ENCODE measurements at places on chromosomes 4 and X. TPM values are rescaled to one million over a fixed set of nuclear protein-coding genes. Genes with fewer than 3 reads are reported as not detected.
A peak's percentile ranks its signal among the peaks of the same experiment; 100 is the strongest.

GRCh38 chr4:108834835-108835384, 72.1 kb upstream of the ETNPPL start:
- DNase-seq: peak; percentile 74

DNA sequence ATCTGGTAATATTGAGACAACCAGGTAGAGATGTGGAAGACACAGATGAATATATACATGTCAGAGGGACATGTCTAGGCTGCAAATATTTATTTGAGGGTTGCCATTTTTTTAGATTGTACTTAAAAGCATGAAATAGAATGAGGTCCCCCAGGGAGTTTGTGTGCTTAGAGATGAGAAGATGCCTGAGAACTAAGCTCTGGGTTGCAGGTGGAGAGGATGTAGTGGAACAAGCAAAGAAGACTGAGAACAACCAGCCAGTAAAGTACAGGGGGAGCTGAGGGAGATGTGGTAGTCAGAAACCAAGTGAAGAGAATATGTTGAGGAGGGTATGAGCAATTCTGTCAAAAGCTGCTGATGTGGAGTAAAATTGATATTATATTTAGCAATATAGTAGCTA, 95.6 kb upstream of the UNC5C start:
- DNase-seq: no peak

DNA sequence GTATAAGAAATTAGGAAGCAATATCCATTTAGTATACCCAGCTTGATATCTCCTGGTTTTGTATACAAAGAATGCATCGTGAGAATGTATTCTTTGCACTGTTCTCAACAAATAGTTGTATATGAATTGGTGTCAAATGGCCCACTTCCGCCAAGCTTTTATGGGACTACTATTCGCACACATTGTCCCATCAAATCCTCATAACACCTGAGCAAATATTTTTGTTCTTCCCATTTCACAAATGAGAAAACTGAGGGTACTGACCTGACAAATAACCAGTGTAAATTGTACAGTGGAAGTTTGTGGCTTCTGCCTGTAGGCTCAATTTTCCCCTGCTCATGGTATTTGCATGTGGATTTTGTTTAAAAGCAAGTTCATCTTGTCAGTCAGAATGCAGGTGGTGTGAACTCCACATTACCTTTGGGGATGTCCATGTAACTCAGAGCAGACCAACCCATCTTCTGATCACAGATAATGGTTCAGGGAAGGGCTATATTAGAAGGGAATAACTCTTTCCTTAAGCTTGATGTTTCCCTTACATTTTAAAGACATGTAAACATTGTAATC, 51.5 kb upstream of the FAM241A start:
- no peak for DNase-seq

DNA sequence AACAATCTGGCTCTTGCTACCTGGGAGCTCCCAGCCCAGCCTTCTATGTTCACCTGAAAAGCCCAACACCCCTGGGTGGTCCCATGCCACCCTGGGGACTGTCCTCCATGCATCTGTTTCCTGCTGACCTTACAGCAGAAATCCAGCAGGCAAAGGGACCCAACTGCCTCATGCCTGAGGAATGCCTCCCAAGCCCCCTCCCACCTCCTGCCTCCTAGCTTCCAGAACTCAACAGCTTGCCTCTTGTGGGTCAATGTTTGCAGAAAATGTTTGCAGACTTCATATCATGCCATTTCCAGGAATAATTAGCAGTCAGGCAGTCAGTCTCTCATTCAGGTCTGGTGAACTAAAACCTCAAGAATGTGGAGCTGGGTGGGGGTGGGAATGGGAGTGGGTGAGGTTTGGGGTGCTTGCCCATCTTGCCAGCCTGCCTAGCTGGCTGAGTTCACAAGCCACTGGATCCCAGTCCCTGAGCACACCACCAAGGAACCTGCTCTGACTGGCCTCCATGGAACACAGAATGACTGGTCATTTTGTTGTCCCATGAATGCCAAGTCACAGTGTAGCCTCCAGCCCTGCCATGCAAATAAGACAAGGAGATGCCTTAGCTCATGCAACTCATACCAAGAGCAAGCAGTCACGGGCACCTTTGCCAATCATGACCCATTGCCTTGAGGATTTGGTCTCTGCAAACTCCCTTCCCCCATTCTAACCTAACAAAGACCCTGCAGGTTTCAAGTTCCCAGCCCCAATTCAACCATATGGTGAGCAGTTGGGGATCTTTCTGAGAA, 12.1 kb upstream of the PLAC1 start:
- DNase-seq: peak; percentile 83

GRCh38 chr4:20326977-20327376, 75.3 kb downstream of the SLIT2 start:
- DNase-seq: peak; percentile 15

DNA sequence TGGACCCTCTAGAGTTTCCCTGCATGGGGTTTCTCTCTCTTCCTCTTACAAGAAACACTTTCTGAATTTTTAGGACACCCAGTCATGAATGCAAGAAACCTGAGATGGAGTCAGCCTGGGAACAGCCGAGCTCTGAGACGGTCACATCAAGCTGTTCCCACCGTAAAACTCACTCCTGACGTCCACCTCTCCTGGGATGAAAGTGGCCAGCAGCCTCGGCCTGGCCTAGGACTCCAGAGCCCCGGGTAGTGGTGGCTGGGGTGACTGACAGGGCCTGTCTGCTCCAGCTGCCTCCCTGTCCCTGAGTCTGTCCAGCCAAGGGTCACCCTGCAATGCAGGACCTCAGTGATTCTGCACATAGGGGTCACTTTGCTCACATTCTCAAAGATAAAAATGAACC, 217.8 kb downstream of the SHOX start:
- DNase-seq: no peak

The GAGE12J gene
- total RNA-seq: not detected

The SPANXN4 gene
- not detected for total RNA-seq
